NCI-H2081 treated with DMSO at 0.1 percent for 48 hours (cell line): ENCODE measurements at places on chromosomes 6 and 20.

DNA sequence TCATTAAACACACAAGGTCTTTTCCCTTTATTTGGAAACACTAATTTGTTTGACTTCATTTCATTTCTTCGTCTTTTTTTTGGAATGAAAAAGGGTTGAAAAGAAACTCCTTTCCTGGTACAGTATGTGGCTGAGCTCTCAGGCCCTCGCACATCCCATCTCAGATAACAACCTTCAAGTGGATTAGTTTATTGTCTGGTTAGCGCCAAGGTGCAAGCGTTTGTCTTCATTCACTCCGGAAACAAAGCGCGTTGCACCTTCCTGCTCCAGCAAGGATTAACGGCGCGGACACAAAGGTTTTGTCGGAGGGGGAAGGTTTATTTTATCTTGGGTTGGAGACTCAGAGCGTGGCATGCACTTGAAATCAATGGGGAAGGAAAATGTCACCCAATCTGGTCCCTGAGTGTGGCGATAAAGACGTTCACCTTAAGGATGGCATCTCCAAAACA, 5.3 kb upstream of the NKX2-2 start:
- no peak for DNase-seq

DNA sequence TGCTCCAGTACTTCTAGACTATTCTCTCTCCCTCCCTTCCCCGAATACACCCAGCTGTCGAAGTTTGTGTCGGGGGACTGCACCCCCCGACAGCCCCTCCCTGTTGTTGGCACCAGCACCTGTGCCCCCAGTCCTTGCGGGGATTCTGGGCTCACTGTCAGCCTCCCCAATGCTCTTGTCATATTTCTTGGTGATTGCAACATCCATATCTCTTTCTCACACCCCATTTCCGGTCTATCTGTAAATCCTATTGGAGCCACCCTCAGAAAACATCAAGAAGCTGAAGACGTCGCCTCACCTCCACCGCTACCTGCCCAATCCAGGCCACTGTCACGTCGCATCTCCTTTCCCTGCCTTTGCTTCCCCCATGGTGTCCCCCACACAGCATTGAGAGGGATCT, 32.6 kb upstream of the VSTM2L start:
- DNase-seq: no peak

DNA sequence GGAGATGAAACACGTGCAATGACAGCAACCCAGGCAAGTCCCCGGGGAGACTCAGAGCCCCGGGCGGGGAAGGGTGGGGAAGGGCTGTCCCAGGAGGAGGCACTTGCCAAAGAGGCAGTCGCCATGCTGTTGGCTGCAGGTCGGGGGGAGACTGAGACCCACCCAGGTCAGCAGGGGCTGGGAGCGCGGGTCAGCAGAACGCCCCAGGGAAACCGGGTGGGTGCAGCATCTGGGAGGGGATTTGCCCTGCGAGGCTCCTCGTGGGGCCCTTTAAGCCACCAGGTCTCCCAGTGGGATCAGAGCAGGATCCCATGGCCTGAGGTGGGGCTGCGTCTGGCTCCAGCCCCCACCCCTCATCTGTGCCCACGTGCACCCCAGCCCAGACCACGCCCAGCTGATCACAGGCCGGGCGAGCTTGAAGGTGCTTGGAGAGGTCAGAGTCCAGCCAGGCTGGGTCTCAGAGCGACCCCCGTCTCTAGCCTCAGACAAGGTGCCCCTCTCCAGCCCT, 65.5 kb downstream of the YTHDF1 start:
- no peak for DNase-seq

DNA sequence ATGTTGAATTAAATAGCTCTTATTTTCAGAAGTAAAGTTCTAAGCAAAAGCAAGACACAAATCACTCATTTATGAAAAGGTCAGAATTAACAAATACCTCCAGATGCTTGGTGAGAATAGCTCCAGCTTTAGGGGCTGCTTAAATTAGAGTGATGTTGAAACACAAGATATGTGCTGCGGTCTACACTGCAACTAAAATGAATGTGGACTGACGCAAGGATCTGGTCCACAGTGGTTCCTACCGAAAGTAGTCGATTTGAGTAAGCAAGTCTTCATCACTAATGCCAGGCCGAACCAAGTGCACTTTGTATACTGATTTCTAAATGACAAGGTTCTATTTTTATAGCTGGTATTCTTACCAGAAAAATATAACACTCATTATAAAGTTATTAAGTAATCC, 96.3 kb downstream of the PRDM1 start:
- no peak for DNase-seq

DNA sequence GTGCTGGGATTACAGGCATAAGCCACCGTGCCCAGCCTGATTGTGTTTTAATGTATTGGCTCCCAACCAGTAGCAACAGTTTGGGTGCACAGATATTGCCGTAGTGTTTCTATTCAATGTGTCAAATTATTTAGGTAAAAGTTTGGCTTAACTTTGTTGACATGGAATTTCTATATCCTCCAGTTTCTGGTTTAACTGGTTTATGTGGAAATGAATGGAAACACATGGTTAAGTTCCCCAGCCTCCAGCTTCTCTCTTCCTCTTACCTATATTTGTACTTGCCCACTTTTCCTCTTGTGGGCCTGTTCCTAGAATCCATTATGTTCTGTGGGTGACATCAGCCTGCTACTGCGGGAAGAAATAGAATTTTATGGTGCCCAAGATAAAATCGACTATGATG, 53.9 kb upstream of the ESR1 start:
- DNase-seq: no peak
